ENCODE measurements at places on chromosomes 4 and X.

GRCh38 chr4:145840162-145840768 is 98.4 kb downstream of the ZNF827 start:
- DNase-seq: peak; percentile 69

- peak; percentile 32 for DNase-seq
Measured at GRCh38 chrX:78199851-78200250, 60.4 kb upstream of the TAF9B start.

GRCh38 chrX:71321731-71322130 is 20.2 kb downstream of the ITGB1BP2 start:
- DNase-seq: no peak

GRCh38 chrX:53031380-53031779 is 17.2 kb upstream of the GPR173 start:
- DNase-seq: no peak

DNA sequence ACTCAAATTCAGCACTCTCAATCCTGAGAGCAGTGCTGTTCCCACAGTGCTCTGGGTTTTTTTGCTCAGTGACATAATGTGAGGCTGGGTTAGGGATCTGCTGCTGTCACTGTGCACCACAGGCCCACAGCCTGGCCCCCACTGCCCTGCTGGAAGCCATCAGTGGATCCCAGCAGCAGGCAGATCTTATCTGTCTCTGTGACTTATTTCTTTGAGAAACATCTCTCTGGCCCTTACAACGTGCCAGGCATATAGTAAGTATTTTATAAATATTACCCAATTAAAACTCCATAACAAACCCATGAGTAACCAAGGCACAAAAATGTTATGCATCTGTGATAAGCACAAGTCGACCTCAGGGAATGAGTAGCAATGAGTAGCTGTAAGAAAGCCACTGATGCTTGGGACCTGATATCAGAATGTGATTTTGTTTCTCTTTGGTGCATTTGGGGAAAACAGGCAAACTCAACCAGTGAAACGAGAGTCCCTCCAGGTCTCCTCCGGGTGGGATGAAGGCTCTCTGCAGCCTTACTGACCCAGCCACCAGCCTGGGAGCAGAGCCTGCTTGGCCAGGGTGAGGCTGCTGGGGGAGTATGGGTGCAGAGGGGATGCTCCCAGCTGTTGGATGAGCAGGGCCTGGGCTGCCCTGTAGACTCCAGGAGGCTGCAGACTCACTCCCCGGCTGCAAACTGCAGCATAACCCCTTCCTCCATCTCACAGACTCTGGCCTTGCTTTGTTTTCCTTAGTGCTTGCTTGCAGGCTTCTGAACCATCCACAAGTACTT is 172.7 kb upstream of the LNX1 start:
- peak; percentile 80 for DNase-seq

DNA sequence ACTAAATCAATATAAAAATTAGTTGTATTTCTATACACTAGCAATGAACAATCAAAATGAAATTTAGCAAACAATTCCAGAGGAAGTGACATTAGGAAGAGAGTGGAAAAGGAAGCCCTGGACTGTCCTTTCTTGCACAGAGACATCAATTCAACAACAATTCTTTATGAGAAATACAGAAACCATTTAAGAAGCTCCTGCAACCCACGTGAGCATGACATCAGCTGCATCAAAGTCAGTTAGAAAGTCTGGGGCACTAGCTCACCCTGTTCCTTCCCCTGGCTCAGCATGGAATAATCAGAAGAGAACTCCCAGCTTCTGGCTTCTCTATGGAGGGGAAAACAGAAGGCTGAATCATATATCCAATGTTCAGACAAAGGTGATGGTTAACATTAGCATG is 48.6 kb upstream of the STARD8 start:
- no peak for DNase-seq

DNA sequence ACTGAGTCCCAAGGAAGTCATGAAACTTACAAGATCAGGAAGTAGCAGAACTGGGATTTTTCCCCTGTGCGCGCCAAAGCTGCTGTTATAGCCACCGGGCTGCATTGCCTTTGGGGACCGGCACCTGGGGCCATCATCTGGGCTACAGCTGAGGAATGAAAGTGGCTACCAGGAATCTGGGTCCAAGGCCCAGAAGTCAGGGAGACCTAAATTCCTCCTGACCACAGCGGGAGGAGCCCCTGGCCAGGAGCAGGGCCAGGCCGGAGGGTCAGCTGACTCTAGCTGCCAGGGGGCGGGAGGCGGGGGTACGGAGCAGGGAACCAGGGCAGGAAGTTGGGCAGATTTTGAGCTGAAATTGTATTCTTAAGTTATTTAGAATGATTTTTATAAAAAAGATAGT is 242.4 kb downstream of the EVC2 start:
- no peak for DNase-seq

GRCh38 chr4:137226900-137227299 is 305.4 kb downstream of the PCDH18 start:
- DNase-seq: peak; percentile 48

GRCh38 chrX:132046533-132046932 is 23.4 kb downstream of the STK26 start:
- DNase-seq: no peak
